RKO (cell line): ENCODE measurements at places on chromosomes 7 and 10.

- DNase-seq: no peak
Measured at GRCh38 chr7:87060288-87060537, 759 bp upstream of the ELAPOR2 start.

DNA sequence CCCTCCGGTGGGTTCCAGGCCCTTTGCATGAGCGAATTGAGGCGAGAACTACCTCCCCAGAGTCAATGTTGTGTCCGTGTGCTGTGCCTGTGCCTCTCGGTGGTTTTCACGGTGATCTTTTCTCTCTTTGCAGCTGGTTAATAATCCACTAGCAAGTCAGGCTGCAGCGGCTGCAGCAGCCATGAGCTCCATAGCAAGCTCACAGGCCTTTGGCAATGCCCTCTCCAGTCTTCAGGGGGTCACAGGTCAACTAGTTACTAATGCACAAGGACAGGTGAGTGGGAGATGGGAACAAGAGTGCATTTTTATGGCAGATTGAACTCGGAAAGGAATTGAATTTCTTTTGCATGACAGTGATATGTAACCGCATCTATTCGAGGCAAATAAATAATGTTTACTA lies 159.7 kb upstream of the YAE1 start:
- DNase-seq: no peak

DNA sequence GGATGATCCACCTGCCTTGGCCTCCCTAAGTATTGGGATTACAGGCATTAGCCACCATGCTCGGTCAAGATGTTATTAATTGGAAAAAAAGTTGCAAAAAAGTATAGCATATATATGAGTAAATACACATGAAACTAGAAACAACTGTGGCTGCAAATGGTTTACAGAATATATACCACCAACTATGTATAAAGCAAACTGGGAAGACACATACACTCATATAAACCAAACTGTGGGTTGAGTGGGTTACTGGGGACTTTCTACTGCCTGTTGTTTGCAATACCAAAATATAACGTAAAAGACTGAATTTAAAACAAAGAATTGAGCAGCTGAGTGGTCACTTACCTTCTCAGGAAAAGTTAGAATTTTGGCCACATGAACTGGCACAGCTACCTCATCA lies 8.1 kb downstream of the POLR3A start:
- DNase-seq: no peak

DNA sequence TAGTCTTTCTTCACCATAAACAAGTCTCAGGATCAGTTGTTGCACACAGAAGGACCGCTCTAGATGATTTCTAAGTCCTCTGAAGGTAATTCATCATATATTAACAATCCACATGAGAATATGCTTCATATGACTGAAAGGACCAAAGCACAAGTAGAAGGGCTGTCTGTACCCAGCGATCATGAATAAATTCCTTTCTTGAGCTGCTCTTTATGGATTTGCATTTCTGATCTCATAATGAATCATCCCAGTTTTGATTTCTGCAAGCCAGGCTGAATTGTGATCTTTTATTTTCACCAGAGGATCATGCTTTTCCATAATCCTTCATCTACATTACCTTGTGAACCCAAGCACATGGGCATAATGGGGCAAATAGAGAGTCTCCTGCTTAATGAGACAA lies 675.6 kb downstream of the MAGI2 start:
- DNase-seq: peak; percentile 30

GRCh38 chr7:44580945-44581878 lies 819 bp downstream of the TMED4 start:
- DNase-seq: peak; percentile 53

GRCh38 chr7:94436700-94437099 lies 42.0 kb downstream of the COL1A2 start:
- DNase-seq: no peak

GRCh38 chr7:150971242-150972022 lies 6.7 kb downstream of the KCNH2 start:
- no peak for DNase-seq

DNA sequence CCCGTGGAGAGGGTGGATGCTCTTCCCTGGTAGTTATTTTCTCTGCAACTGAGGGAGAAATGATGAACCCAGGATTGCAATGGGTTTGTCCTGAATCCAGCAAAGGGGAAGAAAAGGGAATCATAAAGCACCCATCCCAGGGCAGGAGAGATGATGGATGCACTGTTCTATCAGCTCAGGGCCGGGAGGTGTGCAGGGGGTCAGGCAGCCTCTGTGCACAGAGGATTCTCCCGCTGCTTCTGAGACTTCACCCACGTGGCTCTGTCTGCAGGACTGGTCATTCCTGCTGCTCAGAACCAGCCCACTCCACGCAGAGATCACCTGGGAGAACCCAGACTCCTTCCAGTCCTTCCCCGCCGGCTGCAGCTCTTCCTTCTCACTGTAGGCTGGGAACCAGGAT lies 70.7 kb downstream of the RBAK start:
- no peak for DNase-seq

DNA sequence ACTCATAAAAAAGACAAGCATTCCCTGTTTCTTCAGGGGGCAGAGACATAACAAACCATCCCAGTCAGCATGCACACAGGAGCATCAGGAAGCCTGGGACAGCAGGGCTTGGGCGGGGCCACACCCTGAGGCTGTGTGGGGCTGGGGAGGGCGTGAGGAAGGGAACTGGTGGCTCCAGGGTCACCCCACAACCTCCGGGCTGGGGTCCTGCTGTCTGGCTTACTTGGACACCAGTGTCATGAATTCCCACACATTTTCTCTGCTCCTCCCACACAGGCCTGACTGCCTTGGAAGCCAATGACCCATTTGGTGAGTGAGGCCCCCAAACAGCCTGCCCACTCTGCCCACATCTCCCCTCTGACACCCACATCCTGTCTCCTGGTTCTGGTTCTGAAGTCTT lies 2.8 kb downstream of the FXYD4 start:
- no peak for DNase-seq

GRCh38 chr10:22723343-22723779 lies 9.0 kb upstream of the PIP4K2A start:
- no peak for DNase-seq

DNA sequence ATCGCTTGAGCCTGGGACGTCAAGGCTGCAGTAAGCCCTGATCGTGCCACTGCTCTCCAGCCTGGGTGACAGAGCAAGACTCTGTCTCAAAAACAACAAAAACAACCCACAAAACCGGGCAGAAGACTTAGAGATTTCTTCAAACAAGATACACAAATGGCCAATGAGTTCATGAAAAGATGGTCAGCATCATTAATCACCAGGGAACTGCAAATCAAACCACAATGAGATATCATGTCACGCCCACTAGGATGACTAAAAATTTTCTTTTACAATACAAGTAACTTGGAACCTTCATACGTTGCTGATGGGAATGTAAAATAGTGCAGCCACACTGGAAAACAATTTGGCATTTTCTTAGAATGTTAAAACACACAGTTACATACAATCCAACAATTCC lies 77.3 kb upstream of the GRID1 start:
- no peak for DNase-seq

DNA sequence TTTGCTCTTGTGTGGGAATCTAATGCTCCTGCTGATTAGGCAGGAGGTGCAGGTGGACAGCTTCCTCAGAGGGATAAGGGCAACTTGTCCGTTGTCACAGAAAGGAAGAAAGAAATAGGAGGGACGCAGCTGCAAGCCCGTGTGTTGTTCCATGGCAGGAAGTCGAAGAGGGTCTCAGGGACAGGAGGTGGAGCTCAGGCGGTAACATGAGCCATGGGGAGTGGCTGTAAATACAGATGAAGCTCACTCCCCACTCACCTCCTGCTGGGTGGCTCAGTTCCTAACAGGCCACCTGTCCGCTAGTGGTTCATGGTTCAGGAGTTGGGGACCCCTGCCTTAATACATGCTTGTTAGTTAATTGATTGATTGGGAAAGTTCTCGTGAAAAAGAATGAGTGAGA lies 101.7 kb upstream of the SFMBT2 start:
- DNase-seq: no peak

GRCh38 chr7:18508443-18509427 lies 13.2 kb downstream of the HDAC9 start:
- peak; percentile 99 for DNase-seq

GRCh38 chr7:2566890-2567678 lies 8.3 kb downstream of the IQCE start:
- DNase-seq: no peak

DNA sequence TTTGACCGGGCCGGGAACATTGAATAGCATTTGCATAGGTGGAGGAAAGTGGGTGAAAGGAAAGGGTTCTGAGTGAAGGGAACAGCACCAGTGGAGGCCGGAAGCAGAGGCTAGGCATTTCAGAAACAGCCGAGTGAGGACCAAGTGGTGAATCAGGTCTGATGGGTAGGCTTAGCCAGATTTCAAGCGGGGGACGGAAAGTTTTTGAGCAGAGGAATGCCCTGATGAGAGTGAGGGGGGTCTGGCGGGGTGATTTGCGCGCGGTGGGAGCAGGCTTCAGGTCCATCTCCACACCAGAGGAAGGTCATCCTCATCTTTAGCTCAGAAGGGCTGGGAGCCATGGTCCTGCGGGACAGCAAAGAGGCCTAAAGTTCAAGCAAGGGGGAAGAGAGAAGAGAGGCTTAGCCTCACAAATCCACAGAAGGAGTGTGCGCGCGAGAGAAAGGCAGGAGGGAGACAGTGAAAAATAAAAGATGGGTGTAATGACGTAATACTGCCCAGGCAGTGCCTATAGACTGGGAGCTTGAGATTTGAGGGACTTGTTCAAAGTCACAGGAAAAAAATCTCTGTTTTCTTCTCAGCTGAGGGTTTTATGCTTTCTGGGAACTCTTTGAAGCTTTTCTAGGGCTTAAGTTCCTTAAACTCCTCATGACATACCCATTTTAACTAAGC lies 1.0 kb upstream of the DENND2A start:
- DNase-seq: no peak

GRCh38 chr10:33600381-33600780 lies 265.9 kb upstream of the NRP1 start:
- DNase-seq: no peak

- DNase-seq: no peak
Measured at GRCh38 chr10:99418910-99419624, 11.4 kb downstream of the GOT1 start.

DNA sequence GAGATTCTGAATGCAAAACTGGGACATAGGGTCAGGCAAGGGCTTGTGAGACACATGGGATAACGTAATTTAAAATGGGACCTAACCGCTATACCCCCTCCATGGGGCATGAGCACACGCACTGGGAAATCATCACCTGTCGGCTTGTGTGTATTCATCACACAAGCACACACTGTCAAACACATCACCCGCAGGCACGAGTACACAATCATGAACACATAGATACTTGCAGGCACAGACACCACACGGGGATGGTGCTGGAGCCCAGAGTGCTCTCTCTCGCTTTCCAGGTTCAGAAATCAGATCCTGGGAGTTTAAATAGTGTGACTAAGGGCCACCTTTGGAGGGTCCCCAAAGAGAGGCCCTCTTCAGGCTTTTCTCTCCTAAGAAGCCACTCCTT lies 19.6 kb upstream of the TLX1 start:
- DNase-seq: no peak

DNA sequence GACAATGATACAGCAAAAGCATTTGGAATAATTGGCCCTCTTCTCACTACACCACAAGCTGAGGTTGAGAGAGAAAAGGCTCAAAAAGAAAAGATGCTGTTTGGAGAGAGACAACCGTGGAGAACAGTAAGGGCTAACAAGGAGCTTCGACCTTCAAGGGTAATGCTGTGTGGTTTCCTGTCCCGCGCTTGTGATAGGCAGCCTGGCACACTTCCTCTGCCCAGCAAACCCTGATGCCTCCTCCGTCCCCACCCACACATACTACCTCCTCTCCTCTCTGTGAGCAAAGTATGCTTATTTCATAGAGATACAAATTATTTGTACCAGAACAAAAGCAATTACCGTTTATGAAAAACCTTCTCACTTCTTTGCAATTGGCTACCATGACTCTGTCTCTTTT lies 755.4 kb downstream of the KCNMA1 start:
- no peak for DNase-seq

DNA sequence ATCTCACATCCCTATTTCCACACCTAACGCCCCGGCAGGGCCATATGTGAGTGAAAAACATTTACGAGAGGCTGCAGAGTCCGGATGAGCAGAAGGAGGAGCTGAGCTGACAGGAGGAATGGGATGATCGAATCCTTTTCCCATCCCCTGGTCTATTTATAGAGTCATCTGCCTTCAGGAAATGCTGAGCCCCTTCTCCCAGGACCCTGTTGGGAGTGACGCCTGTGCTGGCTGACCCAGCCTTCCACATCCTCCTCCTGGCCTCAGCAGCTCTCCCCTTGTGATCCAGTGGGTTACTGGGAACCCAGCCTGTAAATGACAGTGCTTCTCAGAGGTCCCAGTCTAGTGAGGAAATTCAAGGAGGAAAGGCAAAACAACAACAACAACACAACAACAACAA lies 16.6 kb downstream of the DENND2A start:
- no peak for DNase-seq

- DNase-seq: no peak
Measured at GRCh38 chr10:132363921-132364593, 32.1 kb downstream of the LRRC27 start.

DNA sequence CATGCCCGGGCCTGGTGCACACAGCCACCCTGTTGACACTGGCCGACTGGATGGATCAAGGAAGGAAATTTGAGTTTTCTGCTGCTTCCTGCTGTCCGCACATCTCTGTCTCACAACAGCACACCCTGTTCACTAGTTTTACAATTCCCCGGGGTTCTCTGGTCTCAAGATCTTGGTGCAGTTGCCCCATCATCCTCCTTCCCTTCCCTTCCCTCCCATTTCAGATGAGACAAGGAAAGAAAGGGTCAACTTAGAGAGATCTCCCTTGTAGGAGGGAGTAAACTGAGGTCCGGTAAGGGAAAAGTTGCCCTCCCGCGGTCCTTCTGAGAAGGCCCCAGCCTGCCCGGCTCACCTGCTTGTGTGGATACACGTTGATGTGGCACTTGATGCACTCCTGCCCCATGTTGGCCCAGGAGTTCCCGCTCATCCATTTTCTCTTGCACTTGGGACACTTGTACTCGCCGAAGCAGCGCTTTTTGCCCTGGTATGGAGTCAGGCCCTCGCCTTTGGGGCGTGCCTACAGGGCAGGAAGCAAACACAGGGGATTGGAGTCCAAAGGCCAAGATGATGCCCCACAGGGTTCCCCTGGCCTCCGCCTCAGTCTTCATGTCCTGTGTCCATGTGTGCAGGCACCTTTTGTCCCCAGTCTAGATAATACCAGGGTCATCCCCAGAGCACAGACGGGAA lies 46.8 kb downstream of the PPIF start:
- DNase-seq: no peak

DNA sequence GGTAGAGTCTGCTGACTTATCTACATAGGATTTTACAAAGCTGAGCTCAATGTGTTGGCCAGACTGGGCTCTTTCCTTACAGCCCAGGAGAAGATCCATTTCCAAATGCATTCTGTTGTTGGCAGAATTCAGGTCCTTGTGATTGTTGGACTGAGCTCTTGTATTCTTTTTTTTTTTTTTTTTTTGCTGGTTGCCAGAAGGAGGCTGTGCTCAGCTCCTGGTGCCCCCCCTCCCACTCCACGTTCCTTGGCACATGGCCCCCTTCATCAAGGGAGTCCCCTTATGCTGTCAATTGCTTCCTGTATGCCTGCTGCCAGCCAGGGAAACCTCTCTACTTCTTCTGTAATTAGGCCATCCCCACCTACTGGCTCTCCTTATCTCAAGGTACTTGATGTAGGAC lies 518.1 kb upstream of the AKR1E2 start:
- DNase-seq: no peak
